ENCODE measurements at places on chromosomes 5 and 9. TPM values are rescaled to one million over a fixed set of nuclear protein-coding genes. Genes with fewer than 3 reads are reported as not detected.

- no peak for DNase-seq
These were observed 25.1 kb upstream of the FCN1 start for GRCh38 chr9:134942788-134943184.

DNA sequence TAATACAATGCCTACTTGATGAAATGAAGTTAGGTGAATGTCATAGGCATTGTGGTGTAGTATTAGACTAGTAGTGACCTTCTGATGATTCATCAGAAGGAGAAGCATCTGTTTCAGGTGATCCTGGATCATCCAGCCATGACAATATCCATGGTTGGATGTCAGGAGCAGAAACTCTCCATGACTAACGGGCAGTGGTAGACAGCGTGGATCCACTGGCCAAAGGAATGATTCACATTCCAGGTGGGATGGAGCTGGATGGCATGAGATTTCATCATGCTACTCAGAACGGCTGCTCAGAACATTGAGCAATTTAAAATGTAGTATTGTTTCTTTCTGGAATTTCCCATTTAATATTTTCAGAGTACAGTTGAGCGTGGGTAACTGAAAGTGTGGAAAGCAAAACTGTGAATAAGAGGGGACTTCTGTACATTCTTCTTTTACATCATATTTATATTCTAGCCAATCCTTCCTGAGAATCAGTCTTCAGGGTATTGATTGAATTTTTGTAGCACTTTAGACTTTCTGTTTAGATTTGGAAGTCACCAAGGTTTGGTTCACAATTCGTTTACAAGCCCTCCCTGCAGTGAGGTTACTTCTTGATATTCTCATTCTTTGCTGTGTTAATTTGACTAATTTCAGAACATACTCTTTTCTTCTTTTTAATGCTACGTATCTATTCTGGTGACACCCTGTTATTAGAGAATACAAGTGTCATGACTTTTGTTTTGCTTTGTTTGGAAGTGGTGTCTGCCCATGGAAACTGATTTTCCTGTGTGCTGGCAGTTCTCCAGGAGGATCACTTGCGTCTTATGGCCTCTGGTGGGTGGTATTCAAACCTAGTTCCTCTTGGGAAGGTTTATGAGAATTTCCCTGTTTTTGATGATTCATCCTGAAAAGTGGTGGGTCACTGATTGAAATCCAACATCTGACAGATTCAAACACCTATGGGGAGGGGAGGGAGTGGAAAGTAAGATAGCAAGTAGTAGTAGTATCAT, 12.2 kb upstream of the CLINT1 start:
- no peak for DNase-seq

The UGT3A1 gene
- not detected for total RNA-seq

DNA sequence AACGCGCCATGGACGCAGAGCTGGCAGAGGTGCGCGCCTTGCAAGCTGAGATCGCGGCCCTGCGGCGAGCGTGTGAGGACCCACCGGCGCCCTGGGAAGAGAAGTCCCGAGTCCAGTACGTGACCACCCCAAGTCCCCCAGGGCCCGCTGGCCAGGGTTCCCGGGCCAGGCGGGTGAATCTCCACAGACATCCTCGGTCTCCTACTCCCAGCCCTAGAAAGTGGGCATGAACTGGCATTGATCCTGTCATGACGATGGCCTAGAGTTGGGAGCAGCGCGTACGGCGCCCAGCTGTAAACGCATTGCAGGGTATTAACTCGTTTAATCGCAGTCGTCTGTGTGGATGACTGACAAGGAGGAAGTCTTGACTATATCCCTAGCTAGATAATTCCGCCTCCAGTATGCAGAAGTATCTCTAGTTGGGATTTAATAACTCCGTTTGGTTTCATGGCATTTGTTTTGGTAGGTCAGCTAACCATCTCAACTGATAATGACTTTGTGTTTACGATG, 293 bp downstream of the CENPP start:
- DNase-seq, result peak; percentile 50

GRCh38 chr9:138046641-138047301, 169.2 kb downstream of the CACNA1B start:
- DNase-seq, result no peak

The DMRT3 gene
- not detected for total RNA-seq

GRCh38 chr5:137923856-137924255, 34.6 kb downstream of the PKD2L2 start:
- DNase-seq, result no peak

DNA sequence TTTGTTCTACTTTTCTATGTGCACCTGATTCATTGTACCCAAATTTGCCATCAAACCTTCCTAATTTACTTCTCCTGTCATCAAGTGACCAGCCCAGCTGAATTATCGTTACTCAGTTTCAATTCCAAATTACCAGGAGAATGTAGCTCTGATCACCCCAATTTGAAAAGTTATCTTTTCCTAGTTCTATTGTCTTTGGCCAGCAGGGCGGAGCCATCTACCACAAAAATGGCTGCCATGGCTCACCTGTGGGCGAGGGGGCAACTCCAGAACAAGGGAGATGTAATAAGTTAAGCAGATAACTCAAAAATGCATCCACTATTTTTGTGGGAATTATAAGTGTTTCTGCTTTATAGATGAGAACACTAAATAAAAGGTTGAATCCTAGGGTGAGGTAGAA, 133.8 kb upstream of the MOCS2 start:
- no peak for DNase-seq

The IL5 gene
- not detected for total RNA-seq

The CDH9 gene
- total RNA-seq, result not detected

The PCDHB15 gene
- total RNA-seq, result not detected

The MARCOL gene
- not detected for total RNA-seq

DNA sequence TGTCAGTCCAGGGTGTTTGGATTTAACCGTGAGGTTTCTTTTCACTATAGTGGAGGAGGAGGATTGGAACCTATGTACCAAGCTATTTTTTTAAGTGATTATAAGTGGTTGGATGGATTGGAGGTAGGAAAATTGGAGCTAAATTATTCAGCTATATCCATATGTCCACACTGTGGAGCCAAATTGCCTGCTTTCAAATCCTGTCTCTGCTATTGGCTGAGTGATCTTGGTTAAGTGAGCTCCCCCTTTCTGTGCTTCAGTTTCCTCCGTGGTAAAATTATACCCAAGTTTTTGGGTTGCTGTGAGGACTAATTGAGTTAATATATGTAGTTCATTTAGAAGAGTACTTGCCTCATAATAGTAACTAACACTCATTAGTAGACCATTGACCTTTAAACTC, 2.5 kb downstream of the CENPP start:
- DNase-seq, result peak; percentile 19

DNA sequence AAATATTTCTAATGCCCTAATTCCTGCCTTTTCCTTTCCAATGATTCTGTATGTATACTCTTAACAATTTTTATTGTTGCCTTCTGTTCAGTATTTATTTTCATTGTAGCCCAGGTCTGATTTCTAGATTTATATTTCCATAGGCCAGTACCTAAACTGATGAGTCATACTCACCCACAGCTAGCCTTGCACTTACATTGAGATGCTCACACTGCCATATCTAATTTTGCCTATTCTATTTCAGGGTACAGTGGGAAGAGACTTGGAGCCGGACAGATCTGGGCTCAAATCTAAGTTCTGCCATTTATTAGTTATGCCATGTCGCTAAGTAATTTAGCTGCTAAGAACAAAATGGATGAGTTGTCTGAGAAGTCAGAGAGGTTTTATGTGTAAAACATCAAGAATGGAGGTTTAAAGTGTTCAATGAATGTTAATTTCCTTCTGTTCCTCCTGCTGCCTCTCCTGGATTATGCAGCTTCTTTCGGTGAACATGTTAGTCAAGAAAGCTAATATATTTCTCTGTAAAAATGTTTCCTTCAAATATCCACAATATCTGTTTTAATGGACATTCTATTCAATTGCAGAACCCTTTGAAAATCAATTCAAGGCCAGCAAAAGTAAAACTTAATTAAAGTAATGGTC, 62.3 kb upstream of the CDK5RAP2 start:
- DNase-seq, result no peak

DNA sequence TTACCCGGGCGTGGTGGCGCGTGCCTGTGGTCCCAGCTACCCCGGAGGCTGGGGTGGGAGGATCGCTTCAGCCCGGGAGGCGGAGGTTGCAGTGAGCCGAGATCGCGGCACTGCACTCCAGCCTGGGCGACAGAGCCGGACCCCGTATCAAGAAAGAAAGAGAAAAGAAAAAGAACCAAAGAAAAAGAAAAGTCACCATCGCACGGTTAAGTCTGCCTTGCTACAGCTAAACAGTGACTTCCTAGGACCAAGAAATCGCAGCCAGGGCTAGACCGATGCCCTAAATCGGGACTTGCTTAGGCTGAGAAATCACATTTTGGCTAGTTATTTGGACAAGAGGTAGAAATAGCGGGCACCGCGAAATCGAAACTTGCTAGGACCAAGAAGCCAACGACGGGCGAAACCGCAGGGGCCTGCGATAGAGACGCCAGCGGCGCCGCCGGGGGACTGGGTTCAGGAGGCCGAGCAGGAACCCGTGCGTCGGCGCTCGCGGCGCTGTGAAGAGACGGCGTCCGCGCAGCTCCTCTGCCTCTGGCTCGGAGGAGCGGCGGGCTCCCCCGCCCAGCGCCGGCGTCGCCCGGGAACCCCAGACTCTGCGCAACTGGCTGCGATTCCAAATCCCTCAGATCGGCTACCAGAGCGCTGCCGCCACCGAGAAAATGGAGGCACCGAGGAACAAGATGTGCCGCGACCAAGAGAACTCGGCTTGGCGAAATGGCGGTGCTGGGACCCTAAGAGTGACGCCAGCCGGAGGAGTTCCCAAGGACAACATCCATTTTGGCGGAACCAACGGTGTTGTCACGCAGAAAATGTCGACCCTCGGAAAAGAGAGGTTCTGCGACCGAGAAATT, 26.1 kb upstream of the ANXA2R start:
- peak; percentile 83 for DNase-seq

The CTNNAL1 gene
- 38.5 TPM for total RNA-seq

DNA sequence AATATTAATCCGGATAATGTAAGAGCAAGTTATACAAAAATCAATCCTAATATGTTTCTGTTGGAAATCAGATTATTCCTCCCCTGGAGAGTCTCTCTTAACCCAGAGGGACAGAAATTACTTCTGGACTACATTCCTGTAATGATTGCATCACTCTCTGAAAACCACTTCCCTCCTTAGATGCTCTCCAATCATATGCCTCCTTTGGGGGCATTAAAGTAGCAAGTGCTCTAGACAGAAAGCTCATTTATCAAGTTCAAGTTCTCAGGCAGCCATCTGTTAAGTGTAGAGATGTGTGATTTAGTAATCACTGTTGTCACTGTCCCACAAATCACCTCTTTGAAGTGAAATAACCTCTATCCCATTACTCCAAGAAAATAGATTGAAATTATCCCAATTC, 247.1 kb downstream of the SLCO4C1 start:
- DNase-seq, result no peak

The CKMT2 gene
- total RNA-seq, result not detected

DNA sequence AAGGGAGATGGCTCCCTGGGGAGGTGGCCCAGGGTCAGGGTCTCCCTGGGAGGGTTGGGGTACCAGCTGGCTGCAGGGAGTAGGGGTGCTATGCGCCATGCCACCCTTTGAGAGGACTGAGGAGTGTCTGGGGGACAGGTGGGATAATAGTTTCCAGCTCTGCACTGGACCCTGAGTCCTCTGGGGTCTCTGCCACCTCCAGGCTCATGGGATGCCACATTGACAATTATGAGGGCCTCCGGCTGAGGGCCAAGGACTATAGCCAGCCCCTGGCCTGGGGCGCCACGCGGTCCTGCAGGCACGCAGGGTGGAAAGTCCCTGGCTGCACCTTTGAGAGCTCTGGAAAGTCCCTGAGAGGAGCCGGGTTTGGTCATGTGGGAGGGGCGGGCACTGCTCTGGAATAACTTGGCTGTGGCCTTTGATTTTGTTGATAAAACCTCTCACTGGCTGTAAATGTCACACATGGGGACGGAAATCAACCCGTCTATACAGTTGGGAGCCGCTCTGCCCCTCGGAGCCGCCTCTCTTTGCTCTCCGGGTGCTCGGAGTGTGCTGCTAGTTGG, 16.0 kb downstream of the TRAF2 start:
- DNase-seq, result no peak

The SLC36A3 gene
- total RNA-seq, result not detected
